ENCODE measurements at places on chromosomes 6 and 20. TPM values are rescaled to one million over a fixed set of nuclear protein-coding genes. Genes with fewer than 3 reads are reported as not detected.

- no peak for DNase-seq
Measured at GRCh38 chr6:133474516-133474915, 233.4 kb downstream of the EYA4 start.

DNA sequence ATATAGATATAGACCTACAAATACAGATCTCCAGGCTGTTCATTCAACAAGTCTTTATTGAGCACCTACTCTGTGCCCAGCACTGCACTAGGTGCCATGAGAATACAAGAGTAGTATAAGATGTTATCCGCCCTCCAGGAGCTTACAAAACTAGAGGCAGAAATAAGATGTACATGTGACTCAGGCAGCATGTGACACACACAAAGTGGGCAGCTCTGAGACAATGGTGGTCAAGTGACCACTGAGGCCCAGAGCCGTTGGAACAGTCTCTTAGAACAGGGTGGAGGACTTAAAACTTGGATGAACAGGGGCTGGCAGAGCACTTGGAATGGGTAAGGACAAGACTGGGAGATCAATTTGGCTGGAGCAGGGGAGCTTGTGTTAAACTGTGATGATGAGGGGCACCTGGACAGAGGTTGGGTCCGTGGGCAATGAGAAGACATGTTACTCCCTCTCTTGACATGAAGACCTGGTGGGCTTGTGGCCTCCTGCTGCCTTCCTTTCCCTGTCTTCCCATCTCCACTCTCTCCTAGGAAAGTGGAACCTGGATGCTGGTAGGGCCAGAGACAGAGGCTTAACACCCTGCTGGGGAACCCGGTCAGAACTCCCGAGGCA lies 21.2 kb downstream of the TRIM15 start:
- DNase-seq, result no peak

Gene OOEP
- not detected for total RNA-seq

Gene WDR46
- 58.0 TPM for total RNA-seq

Gene CEP85L
- 14.6 TPM for total RNA-seq

- no peak for DNase-seq
Measured at GRCh38 chr20:24696396-24696795, 227.0 kb downstream of the SYNDIG1 start.

- no peak for DNase-seq
Measured at GRCh38 chr6:66198062-66198624, 491.1 kb upstream of the EYS start.

Measured in omental fat pad (tissue), 4 donors.